ENCODE measurements at places on chromosomes 13 and 19. TPM values are rescaled to one million over a fixed set of nuclear protein-coding genes. Genes with fewer than 3 reads are reported as not detected.

ZNF223 gene
- 3.5 TPM for total RNA-seq

SLC25A41 gene
- total RNA-seq, result 1.2 TPM

PSENEN gene
- 53.2 TPM for total RNA-seq

QPCTL gene
- 26.2 TPM for total RNA-seq

RASGRP4 gene
- 1.2 TPM for total RNA-seq

HIPK4 gene
- 0.15 TPM for total RNA-seq

PLEKHJ1 gene
- 295 TPM for total RNA-seq

ZNF541 gene
- total RNA-seq, result not detected

Data from H7 (cell line).